Inflammatory macrophage (primary cell): ENCODE measurements at places on chromosomes 11 and 22.

DNA sequence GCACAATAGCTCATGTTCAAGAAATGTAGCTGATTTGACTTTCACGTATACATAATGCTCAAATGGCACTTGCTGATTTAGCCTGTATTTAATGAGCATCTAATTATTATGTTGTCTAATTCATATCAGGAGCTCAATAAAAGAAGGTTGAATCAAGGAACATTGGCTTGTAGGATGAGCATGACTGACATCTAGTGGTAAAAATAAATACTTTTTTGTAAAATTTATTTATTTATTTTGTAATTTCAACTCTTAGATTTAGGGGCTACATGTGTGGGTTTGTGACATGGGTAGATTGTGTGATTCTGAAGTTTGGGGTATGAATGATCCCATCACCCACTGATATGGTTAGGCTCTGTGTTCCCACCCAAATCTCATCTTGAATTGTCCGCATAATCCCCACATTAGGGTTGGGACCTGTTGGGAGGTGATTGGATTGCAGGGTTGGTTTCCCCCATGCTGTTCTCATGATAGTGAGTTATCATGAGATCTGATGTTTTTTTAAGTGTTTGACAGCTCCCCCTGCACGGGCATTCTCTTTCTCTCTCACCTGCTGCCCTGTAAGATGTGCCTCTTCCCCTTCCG lies 1.7 kb upstream of the OR52E5 start:
- DNase-seq, result no peak

DNA sequence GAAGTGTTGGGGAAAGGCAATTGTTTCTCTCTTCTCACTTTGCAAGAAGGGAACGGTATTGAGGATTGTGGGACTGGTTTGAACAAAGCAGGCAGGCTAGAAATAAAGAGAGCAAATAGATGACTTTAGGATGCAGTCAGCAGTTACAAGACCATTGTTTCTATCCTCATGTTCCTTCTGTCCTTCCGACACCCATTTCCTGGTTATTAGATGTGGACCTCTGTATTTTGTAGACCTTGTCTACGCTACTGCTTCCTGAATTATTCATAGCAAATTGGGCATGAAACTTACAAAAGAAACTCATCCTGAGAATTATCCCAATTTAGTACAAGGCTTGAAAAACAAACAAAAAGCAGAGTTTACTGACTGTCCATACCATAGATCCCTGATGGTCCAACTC lies 656.3 kb downstream of the NTM start:
- no peak for DNase-seq

DNA sequence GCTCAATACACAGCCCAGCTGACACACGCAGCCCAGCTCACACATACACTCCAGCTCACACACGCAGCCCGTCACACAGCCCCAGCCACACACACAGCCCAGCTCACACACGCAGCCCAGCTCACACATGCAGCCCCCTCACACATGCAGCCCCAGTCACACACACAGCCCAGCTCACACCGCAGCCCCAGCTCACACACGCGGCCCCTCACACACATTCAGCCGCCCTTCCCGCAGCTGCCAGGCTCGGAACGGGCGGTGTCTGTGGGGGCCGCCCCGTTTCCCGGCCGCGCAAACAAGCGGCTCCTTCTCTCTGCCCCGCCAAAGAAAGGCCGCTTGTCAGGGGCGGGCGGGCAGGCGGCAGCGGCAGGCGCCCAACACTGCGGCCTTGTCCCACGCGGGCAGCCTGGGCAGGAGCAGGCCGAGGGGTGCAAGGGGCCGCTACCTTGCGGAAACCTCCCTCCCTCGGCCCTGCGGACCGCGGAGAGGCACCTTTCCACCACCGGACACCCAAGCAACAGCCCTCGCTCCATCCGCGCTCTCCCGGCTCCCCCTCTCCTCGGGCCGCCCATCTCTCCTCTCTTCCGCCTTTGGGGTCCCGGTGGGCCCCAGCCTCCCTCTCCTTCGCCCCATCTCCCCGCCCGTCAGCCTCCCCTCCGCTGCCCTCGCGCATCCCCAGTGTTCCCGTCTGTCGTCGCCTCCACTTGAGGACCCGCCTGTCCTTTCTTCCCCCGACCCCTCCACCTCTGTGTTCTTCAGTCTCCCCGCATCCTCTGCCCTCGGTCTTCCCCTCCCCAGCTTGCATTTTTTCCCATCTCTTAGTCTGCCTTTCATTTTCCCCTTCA lies 2.2 kb downstream of the PHLDB1 start:
- DNase-seq, result no peak

DNA sequence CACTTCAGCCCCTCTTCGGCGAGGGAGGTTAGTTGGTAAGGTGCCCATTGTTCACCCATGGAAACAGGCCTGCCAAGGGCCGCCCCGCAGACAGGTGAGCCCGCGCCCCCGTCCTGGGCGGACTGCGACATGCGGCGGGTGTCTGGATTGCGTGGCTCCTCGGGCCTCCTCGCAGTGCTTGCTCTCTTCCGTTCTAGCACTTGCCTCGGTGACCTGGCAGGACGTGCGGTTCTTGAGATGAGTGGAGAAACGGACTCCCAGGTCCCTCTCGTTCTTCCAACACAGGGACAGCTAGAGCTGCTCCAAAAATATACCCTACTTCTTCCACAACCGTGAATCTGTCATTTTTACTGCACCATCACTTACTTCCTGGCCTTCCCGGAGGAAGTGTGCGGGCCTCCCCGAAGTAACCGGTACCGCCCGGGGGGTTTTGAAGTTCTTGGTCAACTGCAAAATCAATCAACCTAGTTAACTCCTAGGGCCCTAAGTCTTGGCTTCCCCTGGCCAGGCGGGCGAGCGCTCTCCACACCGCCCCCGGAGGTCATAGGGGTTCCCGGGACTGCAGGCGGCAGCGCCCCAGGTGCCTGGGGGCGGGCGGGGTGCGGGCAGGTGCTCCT lies 745 bp upstream of the ZBTB44 start:
- DNase-seq, result no peak

- DNase-seq, result no peak
These were observed 1178.0 kb downstream of the JRKL start for GRCh38 chr11:97567801-97568200.

DNA sequence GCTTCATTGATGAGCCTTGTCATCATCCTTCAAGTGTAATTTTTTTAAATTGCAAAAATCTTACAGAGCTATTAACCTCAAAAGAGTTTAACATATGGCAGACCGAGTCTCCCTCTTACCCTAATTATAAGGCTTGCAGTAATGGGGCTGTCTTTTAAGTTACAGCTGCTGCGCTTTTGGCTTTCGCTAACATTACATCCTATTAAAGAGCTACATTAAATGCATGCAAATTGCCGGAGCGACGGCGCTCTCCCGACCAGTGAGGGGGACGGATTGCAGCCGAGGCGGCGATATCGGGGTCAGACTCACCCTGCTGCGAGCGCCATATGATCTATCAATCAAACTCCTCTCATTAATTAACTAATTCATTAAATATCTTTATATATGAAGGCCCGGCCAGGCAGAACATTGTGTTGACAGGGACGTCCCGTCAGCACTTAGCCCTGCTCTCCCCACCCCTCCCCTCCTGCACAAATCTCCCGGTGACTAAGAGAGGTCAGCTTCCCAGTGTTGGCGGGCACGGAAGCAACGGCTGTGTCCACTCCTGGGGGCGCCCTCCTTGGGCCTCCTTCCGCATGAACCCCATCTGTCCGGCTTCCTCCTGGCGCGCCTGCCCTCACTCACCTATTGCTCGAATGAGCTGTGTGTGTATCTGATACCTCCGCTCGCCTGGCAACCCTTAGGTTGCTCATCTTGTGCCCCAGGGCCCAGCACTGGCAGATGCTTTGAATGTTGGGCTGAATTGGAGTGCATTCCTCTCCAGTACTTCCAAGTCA lies 156.0 kb upstream of the CADM1 start:
- peak; percentile 8 for DNase-seq

- DNase-seq, result no peak
These were observed 29.3 kb upstream of the MUC5B start for GRCh38 chr11:1193326-1194230.

- DNase-seq, result no peak
These were observed 729.3 kb upstream of the LUZP2 start for GRCh38 chr11:23767576-23767975.

DNA sequence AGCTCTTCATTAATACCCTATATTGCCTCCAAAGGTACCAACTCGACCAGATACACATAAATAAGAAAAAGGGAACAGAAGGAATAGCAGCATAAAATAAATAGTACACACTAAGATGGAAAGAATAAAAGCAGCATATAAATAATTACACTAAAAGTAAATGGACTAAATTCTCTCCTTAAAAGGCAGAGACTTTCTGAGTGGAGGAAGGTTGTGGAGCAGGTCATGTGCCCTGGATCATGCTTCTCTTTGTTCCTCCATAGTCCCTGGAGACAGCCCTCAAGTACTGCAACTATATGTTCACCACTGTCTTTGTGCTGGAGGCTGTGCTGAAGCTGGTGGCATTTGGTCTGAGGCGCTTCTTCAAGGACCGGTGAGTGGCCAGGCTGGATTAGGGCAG lies 101.4 kb downstream of the CACNA1I start:
- DNase-seq, result no peak

DNA sequence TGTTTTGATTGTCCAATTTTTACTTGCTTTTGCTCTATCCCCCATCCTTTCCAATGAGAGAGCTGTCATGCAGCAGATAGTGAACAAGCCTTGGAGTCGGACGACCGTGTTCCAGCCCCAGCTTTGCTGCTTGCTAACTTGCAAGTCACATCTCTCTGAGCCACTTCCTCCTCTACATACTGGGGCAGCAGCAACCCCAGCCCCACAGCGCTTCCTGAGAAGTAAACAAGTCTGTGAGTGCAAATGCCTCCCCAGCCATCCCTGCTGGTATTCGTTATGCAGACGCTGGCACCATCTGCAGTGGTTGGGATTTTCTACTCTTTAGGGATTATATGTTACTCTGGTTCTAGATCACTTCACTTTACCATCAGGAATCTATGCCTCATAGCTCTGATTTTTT lies 35.0 kb downstream of the TPBGL start:
- DNase-seq, result peak; percentile 50

DNA sequence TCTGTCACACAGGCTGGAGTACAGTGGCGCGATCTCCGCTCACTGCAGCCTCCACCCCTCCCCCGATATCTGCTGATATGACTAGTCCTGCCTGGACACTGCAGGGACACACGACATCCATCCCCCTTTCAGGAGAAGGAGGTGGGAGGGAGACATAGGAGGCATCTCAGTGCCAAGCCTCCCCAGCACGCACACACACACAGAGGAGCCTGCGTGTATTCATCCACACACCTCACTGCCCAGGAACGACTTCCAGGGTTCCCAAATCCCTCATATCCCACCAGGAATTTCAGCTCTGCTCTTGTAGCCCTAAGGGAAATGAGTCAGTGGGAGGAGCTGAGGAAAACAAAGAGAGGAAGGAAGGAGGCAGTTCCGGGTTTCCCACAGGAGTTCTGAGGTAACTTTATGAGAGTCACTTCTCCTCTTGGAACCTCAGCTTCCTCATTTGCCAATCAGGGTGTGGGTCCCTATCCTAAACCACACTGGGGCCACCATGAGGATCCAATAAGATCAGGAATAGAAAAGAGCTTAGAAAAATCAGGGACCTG lies 37.2 kb upstream of the ACER3 start:
- DNase-seq, result peak; percentile 83

GRCh38 chr22:23862103-23862502 lies 4.4 kb downstream of the SLC2A11 start:
- peak; percentile 24 for DNase-seq

GRCh38 chr22:22945195-22945594 lies 57.6 kb downstream of the IGLL5 start:
- no peak for DNase-seq

- no peak for DNase-seq
These were observed 666.5 kb downstream of the NTM start for GRCh38 chr11:132036746-132037466.

DNA sequence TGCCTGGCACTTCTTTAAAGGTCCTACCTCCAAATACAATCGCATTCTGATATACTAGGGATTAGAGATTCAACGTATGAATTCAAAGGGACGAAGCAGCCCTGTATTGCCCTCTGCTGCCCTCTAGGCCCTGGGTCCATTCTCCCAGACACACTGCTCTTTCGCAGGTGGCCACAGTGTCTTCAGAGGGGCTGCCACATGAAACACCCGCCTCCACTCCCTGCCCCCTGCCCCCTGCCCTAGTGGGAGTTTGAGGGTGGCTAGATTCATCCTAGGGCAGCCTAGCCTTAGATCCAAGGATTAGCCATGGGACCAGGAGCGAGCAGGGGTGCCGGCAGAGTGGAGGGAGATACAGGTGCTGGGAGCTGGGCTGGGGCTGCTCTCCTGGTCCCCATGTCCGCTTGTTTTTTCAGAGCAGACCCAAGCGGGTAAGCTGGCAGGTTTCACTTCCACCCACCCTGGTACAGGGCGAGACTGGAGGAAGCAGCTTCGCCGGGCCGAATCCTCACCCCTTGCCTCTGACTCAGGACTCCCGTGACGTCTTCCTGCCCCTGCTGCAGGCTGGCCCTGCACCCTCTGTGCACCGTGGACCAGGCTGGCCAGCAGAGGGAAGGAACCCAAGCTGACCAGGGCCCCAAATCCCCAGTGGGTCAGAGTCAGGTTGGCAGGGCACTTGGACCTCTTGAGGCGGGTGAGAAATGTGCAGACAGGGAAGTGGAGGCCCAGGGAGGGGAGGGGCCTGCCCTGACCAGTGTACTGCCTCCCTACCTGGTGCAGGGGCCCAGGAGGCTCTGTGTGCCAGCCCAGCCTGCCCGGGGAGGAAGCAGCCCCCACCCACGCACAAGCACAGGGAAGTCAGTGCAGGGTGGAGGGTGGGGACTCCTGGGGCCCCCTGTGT lies 28.4 kb upstream of the HMOX1 start:
- DNase-seq, result peak; percentile 98

DNA sequence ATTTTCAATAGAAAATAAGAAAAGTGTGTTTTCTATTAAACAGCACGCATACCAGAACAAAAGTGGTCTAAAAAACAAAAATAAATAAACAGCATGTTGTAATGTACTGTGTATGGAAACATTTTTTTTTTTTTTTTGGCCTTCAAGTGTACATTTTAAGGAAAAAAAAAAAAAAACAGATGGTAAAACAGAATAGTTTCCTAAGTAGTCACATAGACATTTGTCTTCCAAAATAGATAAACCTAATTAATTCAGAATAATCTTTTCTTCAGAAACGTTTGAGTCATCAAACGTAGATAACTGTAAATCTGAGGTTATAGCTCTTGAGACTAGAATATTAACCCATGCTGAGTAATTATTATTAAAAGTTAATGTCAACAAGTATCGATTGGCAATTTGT lies 396 bp upstream of the CFAP300 start:
- no peak for DNase-seq

- DNase-seq, result no peak
These were observed 517.7 kb downstream of the ETS1 start for GRCh38 chr11:128069665-128070064.

- DNase-seq, result peak; percentile 59
These were observed 37.8 kb downstream of the SCN3B start for GRCh38 chr11:123616505-123617198.

DNA sequence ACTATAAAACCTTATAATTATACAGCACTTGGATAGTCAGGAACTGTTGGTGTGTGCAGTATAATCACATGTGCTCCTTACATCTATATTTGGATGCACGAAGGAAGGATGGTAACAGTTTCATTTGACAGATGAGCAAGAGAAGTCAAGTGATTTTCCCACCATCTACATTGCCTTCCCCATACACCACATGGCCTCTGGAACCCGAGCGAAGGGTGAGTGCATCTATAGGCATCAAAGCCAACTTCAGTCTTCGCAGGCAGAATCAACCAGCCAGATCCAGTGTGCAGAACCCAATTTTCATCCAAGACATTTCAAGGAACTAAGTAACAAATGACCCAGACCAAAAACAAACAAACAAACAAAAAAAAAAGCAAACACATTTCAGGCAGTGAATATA lies 85.1 kb upstream of the BLID start:
- DNase-seq, result no peak
